ENCODE measurements at places on chromosomes 1 and 21.

DNA sequence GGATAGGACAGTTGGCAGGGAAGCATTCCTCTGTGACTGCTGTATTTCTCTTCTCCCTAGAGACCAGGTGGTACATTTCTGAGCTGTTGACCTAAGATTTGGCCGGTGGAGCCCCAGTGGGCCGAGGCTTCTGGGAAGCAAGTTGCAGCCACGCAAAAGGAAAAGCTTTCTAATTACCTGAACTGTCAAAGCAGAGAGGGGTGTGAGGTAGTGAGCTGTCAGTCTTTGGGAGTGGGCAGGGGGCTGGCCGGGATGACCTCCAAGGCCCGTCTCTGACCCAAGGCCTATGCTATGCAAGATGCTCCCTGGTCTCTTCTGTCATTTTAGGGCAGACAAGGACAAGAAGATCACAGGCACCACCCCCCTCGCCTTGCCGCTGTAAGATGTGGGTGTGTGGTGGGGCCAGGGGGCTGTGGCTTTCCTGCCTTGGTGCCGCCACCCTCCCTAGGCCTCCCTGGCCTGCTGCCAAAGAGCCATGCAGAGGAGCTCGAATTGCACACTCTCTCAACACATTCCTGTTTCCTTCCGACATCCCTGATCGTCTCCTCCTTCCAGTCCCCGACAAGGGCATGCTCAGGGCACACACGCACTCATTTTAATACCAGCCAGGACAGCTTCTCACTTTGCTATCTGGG is 7.7 kb downstream of the PADI1 start:
- DNase-seq: peak; percentile 23

GRCh38 chr1:51131185-51131584 is 29.2 kb downstream of the C1orf185 start:
- no peak for DNase-seq

GRCh38 chr1:117176579-117176978 is 34.1 kb downstream of the VTCN1 start:
- no peak for DNase-seq

- no peak for DNase-seq
Observed at GRCh38 chr1:30286988-30287839, 436.2 kb downstream of the MATN1 start.

All from activated T-cell treated with anti-CD3 and anti-CD28 coated beads for 4 hours (primary cell).